Small intestine (tissue), 16 donors: ENCODE measurements at places on chromosomes 3 and 15. TPM values are rescaled to one million over a fixed set of nuclear protein-coding genes. Genes with fewer than 3 reads are reported as not detected.
A peak's percentile ranks its signal among the peaks of the same experiment; 100 is the strongest.

ATP13A4 gene
- 0.22 TPM for polyA plus RNA-seq

NTRK3 gene
- under 0.01 TPM for polyA plus RNA-seq

DISP2 gene
- 12.2 TPM for polyA plus RNA-seq

TMEM115 gene
- polyA plus RNA-seq: 34.2 TPM

PRR20G gene
- not detected for polyA plus RNA-seq

DNA sequence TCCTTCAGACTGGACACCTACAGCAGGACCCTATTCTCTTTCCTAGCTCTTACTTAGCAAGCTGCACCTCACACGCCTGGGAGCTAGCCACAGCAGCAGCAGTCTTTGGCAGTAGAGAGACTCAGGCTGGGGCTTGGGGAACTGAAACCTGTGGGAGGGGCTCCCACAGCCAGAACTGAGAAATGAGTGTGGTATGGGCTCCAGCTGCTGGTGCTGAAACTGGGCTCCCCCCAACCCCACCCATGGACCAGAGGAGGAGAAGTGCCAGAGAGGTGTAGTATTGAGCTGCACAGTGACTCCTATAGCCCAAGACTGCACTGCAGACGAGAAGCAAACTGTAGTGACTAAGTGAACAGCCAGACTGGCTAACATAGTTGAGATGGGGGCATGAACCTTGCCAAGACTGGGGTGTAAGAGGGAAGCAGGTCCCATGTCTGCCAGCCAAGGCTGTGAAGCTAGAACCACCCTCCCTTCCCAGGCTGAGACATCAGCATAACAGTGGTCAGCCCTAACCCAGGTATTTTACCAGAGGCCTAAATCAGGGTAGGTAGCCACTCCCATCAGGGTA, 62.5 kb downstream of the MYO5A start:
- H3K4me1 ChIP-seq: no peaks in the 10 kb centered on the region
- DNase-seq: no peak
- H3K27me3 ChIP-seq: no peaks in the 10 kb centered on the region
- H3K27ac ChIP-seq: no peak overlapping the region
- no peak overlapping the region for H3K4me3 ChIP-seq

GRCh38 chr15:84611631-84612030, 10.8 kb downstream of the ZSCAN2 start:
- no peak overlapping the region for H3K4me3 ChIP-seq
- H3K4me1 ChIP-seq: peaks cover 7% of the 10 kb centered on the region
- peaks cover 42% of the 10 kb centered on the region for H3K36me3 ChIP-seq
- no peak overlapping the region for H3K27ac ChIP-seq

- no peak overlapping the region for H3K27ac ChIP-seq
- H3K4me3 ChIP-seq: no peak overlapping the region
- no peak for DNase-seq
- no peaks in the 10 kb centered on the region for H3K27me3 ChIP-seq
- peaks cover 45% of the 10 kb centered on the region for H3K36me3 ChIP-seq
Observed at GRCh38 chr3:138681463-138682220, 73.1 kb downstream of the FAIM start.

GRCh38 chr15:43285609-43286037, 18.9 kb upstream of the TGM5 start:
- peak; percentile 72 for DNase-seq
- peaks cover 16% of the 10 kb centered on the region for H3K27me3 ChIP-seq
- H3K36me3 ChIP-seq: no peaks in the 10 kb centered on the region
- no peak overlapping the region for H3K27ac ChIP-seq
- H3K4me1 ChIP-seq: no peaks in the 10 kb centered on the region

DNA sequence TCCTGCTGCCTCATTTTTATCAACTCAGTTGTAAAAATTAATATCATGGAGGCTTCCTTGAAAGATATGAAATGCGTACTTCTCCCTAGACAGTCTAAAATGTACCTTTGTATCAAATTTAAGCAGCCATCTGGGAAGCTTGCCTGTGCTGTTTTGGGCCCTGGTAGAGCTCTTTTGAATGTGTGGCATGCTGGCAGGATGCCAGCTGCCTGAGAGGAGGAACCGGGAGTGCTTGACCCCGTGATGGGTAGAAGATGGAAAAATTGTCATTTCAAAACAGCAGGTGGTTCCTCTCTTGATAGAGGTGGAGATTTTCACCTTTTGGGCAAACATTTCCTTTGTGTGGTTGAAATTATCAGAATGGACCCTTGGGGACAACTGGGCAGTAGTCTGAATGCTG, 245.3 kb downstream of the RPLP1 start:
- H3K36me3 ChIP-seq: no peaks in the 10 kb centered on the region
- DNase-seq: no peak
- H3K4me1 ChIP-seq: no peaks in the 10 kb centered on the region
- H3K4me3 ChIP-seq: no peak overlapping the region
- no peaks in the 10 kb centered on the region for H3K27me3 ChIP-seq

DNA sequence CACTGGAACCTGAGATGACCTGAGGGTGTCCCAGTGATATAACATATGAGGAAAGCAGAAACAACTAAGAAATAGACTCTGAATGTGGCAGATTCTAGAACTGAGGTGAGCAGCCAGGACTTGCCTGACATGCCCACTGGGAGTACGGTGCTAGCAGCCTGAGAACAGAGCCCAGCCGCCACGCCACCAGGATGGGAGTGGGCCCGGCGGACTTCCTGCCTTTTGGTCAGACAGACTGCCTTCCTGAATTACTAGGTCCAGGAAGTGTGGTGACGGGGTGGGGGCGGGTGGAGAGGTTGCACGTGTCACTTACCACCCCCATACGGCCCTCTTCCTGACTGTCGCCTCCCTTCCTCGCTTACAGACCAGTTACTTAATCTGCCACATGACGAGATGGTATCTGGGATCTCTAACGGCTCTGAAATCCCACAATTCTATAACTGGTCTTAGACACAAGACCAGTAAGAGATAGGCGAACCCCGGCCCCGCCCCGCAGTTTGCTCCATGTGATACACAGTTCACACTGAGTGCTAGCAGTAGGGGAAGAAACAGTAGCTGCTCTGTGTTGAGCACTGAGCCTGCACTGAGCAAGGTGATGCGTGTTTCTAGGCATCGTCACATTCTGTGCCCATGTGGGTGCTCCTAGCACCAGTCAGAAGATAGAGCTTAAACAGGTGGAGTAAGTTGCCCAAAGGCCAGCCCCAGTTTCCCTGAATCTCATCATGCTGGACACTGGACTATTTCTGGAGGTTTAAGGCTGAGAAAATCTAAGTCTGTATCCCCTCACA, 95.7 kb downstream of the CPN2 start:
- H3K27ac ChIP-seq: peak overlapping the region; percentile 43
- H3K4me3 ChIP-seq: no peak overlapping the region
- no peaks in the 10 kb centered on the region for H3K36me3 ChIP-seq
- H3K27me3 ChIP-seq: no peaks in the 10 kb centered on the region
- DNase-seq: peak; percentile 46

DNA sequence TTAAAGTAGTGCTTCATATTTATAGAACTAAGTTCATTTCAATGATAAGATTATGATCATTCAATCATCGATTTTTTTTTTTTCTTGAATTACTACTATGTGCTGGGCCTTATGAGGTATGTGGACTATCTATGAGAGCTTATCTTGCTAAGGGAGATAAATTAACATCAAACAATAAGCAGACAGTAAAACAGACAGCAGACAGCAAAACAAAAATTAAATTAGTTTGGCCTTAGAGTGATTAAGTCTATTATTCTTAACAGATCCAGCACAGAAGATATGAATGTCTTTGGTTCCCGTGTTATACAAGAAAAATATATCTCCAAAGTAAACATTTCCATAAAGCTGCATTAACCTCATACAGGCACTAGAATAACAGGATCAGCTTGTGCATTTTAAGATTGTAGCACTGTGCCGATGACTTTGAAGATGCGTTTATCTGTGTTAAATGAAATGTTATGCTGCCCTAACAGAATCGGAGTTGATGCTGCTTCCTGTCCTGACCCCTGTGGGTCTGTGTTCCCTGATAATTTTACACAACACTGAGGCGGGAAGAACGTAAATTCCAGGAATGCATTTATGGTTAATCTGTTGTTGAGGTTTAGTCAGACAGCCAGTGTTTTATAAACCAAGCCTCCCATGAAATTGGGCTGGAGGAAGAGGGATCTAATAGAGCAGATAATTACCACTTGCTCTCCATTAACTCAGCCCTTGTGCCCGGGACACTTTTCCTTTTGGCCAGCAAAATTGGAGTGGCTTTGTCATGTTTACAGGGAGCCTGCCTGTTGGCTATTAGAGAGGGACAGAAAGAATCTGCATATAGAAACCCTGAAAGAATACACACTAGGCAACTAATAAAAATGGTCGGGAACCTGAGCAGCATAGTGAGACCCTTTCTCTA, 80.8 kb downstream of the GHSR start:
- peaks cover 11% of the 10 kb centered on the region for H3K36me3 ChIP-seq
- H3K27ac ChIP-seq: no peak overlapping the region
- no peaks in the 10 kb centered on the region for H3K27me3 ChIP-seq
- no peaks in the 10 kb centered on the region for H3K4me1 ChIP-seq
- H3K4me3 ChIP-seq: no peak overlapping the region

DNA sequence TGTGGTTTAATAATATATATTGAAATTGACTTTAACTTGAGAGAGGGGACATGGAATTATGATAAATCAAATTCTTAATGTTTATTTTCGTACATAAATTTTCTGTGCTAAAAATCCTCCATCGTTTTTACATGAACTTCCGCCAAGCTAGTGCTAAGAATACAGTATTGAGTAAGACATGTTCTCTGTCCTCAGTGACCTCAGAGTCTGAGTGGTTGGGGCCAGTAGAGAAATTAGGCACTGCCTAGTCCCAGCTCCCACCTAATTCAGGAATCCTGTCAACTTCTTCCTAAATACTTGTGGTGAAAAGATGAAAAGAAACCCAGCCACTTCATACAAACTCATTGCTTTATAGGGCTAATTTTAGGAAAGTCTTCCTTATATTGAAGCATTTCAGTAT, 110.3 kb downstream of the PPP2R3A start:
- no peak overlapping the region for H3K27ac ChIP-seq
- no peak for DNase-seq
- no peak overlapping the region for H3K4me3 ChIP-seq
- no peaks in the 10 kb centered on the region for H3K4me1 ChIP-seq
- no peaks in the 10 kb centered on the region for H3K27me3 ChIP-seq
- H3K36me3 ChIP-seq: peaks cover 6% of the 10 kb centered on the region

- no peak overlapping the region for H3K4me3 ChIP-seq
- no peaks in the 10 kb centered on the region for H3K27me3 ChIP-seq
- H3K36me3 ChIP-seq: no peaks in the 10 kb centered on the region
- no peaks in the 10 kb centered on the region for H3K4me1 ChIP-seq
Observed at GRCh38 chr3:163056874-163057497, 1560.4 kb downstream of the OTOL1 start.

DNA sequence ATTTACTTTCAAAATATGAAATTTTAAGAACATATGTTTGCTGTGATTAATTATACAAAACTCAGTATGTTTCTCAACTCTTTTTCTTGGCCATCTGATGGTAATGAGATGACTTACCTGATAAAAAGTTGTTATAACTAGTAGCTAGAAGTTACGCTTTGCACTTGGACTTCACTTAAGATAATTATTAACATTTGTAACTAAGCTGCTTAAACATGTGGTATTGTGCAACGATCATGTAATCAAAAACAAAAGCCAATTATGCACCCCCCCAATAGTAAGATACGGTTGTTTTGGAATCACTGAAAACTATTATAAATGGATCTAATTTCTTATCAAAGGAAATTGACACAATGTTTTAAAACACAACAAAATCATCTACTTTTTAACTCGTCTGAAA, 342.9 kb downstream of the CNTN3 start:
- H3K27me3 ChIP-seq: no peaks in the 10 kb centered on the region
- H3K4me3 ChIP-seq: no peak overlapping the region
- no peaks in the 10 kb centered on the region for H3K36me3 ChIP-seq
- no peak overlapping the region for H3K27ac ChIP-seq

- no peaks in the 10 kb centered on the region for H3K4me1 ChIP-seq
- H3K27ac ChIP-seq: no peak overlapping the region
- no peaks in the 10 kb centered on the region for H3K36me3 ChIP-seq
Observed at GRCh38 chr3:77227567-77227966, 187.7 kb downstream of the ROBO2 start.

GRCh38 chr3:157751386-157751785, 248.2 kb upstream of the VEPH1 start:
- DNase-seq: peak; percentile 55
- H3K27me3 ChIP-seq: no peaks in the 10 kb centered on the region
- no peaks in the 10 kb centered on the region for H3K4me1 ChIP-seq

DNA sequence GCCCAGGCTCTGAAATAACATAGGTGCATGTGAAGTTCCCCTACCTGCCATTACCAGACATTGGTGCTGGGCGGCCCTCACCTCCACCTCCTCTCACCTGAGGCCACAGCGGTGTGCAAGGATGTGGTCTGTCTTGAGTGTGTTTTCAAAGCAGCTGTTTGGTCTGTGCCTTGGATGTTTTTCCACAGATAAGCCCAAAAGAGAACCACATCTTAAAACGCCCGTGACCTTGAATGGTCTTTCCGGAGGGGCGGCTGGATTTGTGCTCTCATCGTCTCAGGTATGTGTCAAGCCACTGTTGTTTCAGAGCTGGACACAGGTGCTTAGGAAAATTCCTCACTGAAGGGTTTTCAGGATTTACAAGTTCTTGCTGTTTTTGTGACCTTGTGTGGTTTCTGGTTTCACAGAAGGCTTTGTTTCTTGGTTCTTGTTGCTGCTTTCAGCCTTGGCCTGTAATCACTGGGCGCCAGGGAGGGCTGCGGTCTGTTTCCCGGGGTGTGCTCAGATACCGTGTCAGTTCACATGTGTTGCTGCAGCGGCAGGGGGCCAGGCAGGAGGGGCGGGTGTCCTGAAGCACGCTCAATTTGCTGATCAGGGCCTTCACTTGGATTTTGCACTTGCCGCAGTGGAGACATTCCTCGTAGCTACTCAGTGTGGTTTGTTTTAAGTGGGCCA, 128.4 kb downstream of the IGF1R start:
- peaks cover 7% of the 10 kb centered on the region for H3K36me3 ChIP-seq
- no peak overlapping the region for H3K4me3 ChIP-seq
- no peaks in the 10 kb centered on the region for H3K27me3 ChIP-seq

- DNase-seq: no peak
- no peaks in the 10 kb centered on the region for H3K4me1 ChIP-seq
- H3K4me3 ChIP-seq: no peak overlapping the region
- H3K27ac ChIP-seq: no peak overlapping the region
Observed at GRCh38 chr3:62638316-62638715, 236.9 kb downstream of the CADPS start.
